ENCODE measurements at places on chromosomes 5 and 9.

DNA sequence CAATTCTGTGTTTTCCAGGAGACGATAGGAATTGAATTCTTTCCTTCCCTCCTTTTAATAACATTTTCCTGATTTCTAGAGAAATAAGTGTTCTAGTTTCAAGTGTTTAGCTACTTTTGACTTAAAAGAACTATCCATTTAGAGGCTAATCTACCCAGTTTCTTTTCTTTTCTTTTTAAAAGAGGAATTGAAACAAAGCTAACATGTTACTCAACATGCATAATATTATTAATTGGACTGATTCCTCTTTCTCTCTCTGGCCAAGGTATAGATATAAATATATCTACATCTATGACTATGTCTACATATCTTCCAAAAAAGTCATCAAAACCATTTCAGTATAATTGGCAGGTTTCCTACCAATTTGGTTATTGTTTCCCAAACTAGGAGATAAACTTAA lies 309.8 kb downstream of the TRPM3 start:
- DNase-seq: no peak

- DNase-seq: no peak
These were observed 21.9 kb upstream of the FOCAD start for GRCh38 chr9:20662156-20662555.

GRCh38 chr9:108939975-108940374 lies 5.8 kb downstream of the ABITRAM start:
- no peak for DNase-seq

GRCh38 chr5:123868881-123869280 lies 356.9 kb downstream of the CSNK1G3 start:
- DNase-seq: no peak

- DNase-seq: no peak
These were observed 94.8 kb downstream of the PPIC start for GRCh38 chr5:122941737-122942136.

DNA sequence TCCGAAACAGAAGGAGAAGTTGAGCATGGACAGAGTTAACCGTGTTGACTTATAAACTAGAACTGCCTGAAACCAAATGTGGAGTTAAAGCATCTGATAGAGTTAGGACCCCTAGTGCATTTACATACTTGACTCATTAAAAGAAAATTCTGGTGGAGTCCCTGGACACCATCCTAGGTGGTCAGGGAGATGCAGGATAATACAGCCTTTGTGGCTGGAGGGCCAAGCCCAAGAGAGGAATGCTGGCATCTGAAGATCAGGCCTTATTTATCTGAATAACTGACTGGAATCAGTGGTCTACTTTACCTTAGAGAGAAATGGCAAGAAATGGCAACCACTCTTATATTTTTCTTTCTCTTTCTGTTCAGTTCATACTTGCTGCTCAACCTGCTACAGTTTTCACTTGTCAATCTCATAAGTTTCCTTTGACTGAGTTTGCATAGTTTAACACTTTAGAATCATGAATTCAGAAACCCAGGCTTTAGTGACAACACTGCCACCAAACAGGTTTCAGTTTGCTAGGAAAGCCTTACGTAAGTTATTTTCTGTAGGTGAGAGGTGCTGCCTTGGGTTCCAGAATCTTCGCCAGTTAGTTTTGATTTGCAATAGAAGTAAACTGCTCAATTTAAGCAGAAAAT lies 10.2 kb downstream of the CMYA5 start:
- no peak for DNase-seq

DNA sequence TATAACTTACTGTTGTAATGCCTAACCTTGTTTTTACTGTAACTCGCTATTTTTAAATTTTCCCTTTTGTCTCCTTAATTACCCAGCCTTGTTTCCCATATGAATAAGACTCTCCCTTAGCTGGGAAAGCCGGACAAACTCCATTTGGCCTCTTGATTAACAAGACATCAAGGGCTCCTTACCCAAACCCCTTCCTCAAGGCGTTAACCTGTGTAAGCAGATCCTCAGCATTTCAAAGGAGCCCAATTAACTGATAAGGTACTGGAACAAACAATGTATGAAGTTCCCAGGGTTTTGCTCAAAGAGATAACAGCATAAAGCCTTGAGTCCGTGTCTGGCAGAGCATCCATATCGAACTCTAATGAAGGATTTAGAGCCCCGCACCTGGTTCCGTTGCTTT lies 66.0 kb upstream of the SIMC1 start:
- DNase-seq: no peak

GRCh38 chr5:109704282-109704952 lies 14.7 kb downstream of the MAN2A1 start:
- no peak for DNase-seq

DNA sequence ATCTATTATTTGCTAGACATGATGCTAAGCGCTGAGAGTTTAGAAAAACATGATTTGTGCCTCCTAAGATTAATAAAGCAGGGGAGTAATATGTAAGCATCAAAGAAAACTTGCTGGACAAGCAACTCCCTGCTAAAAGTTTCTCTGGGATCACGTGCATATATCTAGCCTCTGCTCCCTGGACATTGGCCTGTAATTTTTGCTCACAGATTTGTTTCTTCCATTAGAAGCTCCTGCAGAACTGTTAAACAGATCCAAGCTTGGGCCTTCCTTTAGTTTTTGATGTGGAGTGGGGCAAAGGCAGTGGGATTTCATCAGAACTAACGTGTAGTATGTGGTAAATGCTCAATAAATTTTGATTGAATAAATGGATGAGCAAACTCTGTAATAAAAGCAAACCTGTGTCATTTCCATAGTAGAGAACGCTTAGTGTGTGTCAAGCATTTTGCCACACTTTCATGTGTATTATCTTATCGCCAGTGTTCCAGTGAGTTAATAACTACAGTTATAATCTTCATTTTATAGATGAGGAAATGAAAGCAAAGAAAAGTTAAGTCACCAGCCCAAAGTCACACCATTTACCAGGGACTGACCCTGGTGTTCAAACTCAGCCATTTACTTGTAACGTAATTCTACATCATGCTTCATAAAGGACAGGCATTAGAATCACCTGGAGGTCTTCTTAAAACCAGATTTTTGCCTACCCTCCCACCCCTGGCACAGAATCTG lies 100.3 kb downstream of the PCSK5 start:
- no peak for DNase-seq

DNA sequence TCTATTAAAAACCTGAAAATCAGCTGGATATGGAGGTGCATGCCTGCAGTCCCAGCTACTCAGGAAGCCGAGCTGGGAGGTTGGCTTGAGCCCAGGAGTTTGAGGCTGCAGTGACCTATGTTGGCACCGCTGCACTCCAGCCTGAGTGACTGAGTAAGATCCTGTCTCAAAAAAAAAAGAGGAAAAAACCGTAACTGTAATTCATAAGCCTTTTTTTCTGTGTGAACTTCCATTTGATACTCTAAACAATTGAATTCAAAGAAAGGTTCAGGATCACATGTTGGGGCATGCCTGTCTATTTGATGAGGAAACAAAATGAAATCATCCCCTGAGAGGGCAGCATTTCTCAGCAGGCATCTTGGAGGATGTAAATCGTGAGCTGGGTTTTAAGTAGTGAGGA lies 38.8 kb downstream of the ITGA2 start:
- DNase-seq: no peak

GRCh38 chr5:7980881-7981280 lies 111.9 kb downstream of the MTRR start:
- no peak for DNase-seq

DNA sequence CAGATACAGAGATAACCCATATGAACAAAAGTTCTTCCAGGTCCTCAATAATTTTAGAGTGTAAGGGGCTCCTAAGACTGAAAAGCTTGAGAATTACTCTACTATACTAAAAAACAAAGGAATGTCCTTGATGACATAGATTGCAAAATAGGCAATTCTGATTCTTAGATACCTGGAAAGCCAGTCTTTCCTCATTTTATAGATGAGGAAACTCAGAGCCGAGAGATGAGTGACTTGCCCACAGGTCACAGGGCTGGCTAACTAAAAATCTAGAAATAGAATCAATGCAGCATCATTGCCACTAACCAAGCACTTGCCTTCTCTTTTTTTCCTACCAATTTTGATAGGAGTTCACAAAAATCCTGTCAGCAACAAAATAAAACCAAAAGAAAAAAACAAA lies 101.2 kb downstream of the EPB41L4A start:
- no peak for DNase-seq

- DNase-seq: no peak
These were observed 1.3 kb upstream of the SLC44A1 start for GRCh38 chr9:105243015-105243686.

DNA sequence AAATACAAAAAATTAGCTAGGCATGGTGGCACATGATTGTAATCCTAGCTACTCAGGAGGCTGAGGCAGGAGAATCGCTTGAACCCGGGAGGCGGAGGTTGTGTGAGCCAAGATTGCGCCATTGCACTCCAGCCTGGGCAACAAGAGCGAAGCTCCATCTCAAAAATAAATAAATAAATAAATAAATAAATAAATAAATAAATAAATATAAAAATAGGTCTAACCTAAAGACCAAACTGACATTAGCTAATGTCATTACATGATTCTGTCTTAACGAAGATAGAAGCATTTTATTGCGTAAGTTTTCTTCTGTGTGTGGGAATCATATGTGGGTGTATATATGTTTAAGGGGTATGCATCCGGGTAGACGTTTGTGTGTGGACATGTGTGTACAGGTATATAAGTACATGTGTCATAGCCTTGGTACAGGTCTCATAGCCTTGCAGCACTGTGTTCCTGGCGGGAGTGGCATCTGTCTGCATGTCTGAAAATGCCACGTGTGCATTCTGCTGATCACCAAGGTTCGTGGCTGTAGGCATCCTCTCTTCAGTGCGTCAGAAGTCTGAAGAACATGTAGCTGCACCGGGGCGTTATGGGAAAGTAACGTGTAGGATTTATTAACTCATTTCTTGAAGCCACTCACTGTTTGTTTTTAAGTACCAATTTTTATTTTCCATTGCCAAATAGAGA lies 298.1 kb downstream of the NR3C1 start:
- DNase-seq: no peak

DNA sequence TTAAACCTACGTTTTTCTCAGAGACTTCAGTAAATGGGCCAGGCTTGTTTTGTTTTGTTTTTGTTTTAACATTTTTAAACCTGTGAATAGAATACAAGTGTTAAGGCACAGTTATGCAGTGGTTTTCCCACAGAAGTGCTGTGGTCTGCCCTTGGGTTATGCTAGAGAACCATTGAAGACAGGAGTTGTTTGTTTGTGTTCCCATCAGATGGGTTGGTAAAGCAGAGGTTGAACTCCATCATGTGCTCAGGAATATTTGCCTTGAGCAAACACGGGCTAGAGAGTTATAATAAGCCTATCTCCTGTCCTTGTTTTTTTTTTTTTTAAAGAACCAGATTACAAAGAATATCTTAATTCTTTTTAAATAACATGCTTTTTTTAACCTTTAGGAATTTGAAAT lies 28.5 kb downstream of the RHOBTB3 start:
- DNase-seq: no peak

- DNase-seq: no peak
These were observed 82.3 kb upstream of the LPAR1 start for GRCh38 chr9:111120526-111120925.

- DNase-seq: no peak
These were observed 168.6 kb upstream of the MVB12B start for GRCh38 chr9:126157826-126158587.

GRCh38 chr9:120481846-120482245 lies 98.1 kb downstream of the CDK5RAP2 start:
- no peak for DNase-seq

GRCh38 chr5:179439181-179439985 lies 94.1 kb upstream of the ADAMTS2 start:
- DNase-seq: no peak

DNA sequence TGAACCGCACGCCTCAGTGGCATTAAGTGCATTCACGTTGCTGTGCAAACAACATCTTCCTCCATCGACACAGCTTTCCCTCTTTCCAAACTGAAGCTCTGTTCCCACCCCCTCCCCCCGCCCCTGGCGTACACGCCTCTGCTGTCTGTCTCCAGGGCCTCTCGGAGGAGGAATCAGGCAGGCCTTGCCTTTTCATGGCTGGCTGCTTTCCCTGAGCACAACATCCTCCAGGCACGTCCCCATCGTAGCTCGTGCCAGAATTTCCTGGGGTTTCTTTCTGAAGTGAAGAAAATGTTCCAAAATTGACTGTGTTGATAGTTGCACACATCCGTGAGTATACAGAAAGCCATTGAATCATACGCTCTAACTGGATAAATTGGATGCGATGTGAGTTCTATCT lies 22.3 kb upstream of the TMEM250 start:
- no peak for DNase-seq

GRCh38 chr9:14343261-14344031 lies 29.5 kb upstream of the NFIB start:
- DNase-seq: no peak

GRCh38 chr9:68746525-68746924 lies 41.5 kb downstream of the PIP5K1B start:
- DNase-seq: no peak

DNA sequence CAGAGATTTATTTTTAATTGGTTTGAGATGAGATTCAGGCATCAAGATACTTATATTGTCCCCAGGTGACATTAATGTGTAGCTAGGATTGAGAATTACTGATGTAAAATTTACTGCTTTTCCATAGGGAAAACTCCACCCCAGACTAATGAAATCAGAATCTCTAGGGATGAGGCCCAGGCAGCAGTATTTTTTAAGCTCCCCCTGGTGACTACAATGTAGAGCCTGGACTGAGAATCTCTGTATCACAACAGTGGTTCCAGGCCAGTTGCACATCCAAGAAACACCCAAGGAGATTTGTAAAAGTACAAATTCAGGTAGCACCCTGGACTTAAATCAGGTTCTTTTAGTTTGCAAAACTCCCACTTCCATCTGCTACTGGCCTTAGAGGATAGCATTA lies 185.7 kb downstream of the MARCHF11 start:
- DNase-seq: no peak

DNA sequence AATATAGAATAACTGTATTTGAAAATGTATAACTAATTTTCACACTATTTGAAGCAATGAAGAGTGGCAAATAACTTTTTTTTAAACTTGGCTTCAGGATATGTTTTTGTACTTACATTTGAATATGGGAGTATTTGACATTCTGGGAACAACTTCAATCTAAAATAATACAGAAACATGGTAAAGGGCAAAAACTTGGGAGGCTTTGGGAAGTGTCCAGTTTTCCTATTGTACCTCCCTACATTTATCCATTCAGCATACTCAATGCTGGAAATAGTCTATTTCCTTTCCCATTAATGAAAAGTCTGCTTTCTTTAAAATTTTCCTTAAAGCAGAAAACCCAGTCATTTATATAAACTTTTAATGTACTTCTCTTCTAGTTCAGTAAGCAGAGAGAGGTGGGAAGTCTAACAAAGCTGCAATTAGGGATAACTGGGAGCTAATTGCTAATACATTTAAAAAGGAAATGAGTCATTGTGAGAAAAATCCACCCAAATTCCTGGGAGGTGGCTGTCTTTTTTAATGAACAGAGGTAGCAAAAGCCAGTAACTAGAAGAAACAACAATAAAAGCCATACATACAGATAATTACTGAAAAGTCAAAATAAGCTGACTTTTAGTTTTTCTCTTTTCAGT lies 128.8 kb downstream of the FBN2 start:
- DNase-seq: no peak

DNA sequence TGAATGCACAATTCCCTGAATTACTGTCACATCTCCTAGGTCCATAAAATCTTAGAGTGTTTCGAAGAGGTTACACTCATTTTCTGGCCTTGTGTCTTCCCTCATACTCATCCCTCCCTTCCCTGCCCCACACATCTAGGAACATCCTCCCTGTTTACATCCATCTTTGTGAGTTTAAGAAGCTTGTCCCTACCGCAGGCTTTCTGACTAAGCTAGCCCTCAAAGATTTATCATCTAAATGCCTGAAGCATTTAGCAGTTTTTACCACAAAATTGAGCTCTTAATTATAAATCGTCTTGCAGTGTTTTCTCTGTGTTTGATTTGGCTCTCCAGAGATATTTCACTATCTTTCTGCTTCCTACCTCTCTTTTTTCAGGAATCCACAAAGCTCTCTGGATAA lies 374.8 kb downstream of the KIAA0825 start:
- no peak for DNase-seq

Data from stimulated activated CD8-positive, alpha-beta memory T cell treated with anti-CD3 and anti-CD28 coated beads, Interleukin-7, amount 100 ng/mL, for 4 hours (primary cell).